Inflammatory macrophage treated with lipopolysaccharide for 1 hour (primary cell): ENCODE measurements at places on chromosomes 4 and X.

GRCh38 chrX:46758956-46759644 lies at the start of gene SLC9A7:
SLC9A7 (minus strand) TSS chrX:46759118; CDS start chrX:46759029, 89 bp downstream.
- peak; percentile 78 for DNase-seq

DNA sequence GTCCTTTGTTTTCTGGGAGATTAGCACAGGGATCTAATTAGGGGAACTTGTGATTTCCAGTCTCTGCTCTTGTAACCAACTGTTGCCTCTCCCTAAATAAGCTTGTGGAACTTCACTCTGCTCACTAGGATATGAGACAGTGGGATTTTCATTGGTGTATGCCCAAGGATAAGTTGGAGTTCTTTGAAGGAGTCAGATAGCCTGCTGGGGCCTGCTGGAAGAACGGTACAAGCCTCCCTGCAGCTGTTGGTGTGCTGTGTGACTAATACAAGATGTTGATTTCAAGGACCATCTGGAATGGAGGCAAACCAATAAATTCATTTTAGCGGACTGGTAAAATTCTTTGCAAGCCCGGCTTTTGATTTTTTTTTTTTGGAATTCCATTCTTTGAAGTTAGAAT lies 167.0 kb downstream of the AASDH start:
- no peak for DNase-seq

DNA sequence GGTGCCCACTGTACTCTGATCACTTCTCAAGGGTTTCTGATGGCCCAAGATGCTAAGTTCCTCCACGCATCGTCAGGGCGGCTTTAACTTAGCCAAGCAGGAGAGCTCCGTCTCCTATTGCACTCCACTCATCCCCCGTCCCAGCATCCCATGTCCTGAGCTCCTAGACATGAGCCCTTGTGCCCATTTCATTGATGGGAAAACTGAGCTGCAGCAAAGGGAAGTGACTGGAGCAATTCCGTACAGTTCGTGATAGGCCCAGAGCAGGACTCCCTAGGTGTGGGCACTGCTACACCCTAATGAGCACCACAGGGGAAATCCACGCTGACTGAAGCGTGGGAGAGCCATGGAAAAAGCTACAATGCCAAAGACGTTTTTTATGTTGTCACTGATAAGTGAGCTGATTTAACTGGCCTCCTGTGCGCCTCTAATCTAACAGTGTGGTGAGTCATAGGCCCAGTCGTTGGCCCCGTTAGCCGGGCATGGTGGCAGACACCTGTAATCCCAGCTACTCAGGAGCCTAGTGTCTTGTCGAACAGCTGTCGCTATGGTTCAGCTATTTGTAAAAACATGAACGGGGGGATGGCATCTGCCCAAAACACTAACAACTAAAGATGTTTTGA lies 14.9 kb downstream of the NSDHL start:
- DNase-seq, result no peak

DNA sequence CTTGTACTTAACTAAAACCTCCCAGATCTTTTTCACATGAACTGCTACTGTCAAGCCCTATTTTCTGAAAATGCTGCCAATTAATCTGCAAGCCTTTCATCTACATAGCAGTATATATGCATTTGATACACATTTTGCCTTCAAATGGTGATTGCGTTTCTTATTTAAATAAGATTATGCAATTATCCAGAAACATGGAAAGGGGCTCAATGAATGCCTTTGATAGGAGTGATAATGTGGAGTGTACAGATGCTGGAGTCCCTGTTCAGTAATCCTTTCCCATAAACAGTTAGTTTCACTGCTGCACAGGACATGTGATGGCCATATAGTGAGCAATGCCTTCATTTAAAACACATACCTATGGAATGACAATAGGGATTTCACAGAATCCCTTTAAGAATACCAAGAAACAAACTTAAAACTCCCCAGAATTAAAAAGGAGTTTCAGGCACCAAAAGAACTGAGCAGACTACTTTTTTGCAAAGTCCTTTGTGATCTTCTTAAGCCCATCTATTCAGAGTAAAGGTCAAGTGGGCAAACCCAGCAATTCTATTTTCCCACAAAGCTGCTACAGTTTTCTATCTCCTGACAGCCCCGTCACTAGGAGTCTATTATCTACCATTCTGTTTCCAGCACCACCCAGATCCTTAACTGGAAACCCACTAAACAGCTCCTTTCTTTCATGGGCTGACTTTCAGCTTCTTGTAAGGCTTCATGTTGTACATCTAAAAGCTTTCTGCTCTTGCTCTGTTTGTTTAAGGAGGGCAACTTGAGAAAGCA lies 120.3 kb downstream of the UNC5C start:
- no peak for DNase-seq

- DNase-seq, result peak; percentile 9
These were observed at the start of gene STS for GRCh38 chrX:7147413-7147977. STS (plus strand) TSS chrX:7147712; CDS start chrX:7253200, 105,488 bp downstream.

GRCh38 chr4:6901669-6902317 lies 7.8 kb upstream of the TBC1D14 start:
- no peak for DNase-seq

DNA sequence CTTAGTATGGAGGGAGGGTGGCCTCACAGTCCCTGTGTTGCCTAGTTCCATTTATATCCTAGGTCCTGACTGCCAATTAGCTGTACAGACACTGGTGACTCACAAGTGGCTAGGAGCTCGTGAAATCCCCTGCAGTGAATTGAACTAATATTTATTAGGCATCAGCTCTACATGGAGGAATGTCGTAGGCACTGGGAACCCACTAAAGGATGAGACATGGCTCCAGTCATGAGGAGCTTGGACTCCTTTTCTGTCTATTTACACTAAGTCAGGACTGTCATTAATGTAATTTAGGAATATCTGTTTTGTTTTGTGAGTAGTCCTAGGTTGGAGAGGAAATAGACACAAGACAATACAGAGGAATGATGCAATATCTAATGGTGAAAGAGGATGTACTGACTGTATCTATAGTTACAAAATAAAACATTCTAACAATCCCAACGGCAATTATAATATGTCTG lies 67.7 kb downstream of the MID1IP1 start:
- DNase-seq, result peak; percentile 84

- peak; percentile 10 for DNase-seq
These were observed 24.3 kb downstream of the LINC00632 start for GRCh38 chrX:140733766-140734342.

GRCh38 chr4:100605144-100605543 lies 87.3 kb upstream of the EMCN start:
- no peak for DNase-seq

DNA sequence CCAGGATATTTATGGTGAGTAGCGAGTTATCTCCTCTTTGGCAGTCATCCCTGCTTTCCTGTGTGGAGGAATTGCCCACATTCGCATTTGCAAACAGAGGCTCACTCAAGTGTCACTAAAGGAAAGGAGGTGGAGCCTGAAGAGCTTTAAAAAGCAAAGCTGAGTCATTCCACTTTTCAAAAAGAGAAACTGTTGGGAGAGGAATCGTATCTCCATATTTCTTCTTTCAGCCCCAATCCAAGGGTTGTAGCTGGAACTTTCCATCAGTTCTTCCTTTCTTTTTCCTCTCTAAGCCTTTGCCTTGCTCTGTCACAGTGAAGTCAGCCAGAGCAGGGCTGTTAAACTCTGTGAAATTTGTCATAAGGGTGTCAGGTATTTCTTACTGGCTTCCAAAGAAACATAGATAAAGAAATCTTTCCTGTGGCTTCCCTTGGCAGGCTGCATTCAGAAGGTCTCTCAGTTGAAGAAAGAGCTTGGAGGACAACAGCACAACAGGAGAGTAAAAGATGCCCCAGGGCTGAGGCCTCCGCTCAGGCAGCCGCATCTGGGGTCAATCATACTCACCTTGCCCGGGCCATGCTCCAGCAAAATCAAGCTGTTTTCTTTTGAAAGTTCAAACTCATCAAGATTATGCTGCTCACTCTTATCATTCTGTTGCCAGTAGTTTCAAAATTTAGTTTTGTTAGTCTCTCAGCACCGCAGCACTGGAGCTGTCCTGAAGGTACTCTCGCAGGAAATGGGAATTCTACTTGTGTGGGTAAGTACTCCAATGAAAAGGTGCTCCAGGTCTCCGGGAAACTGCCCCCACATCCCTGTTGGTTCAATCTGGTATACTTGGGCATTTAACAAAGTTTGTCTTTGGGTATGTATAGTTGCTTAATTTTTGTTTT lies at the start of gene EGF:
Gene EGF, plus strand, starts transcription at position 178 of the 890 bp plus-strand sequence. Its CDS starts 453 bp downstream, at position 631.
- DNase-seq, result no peak
